CD4-positive, alpha-beta T cell treated with Interleukin-4 for 4 hours (primary cell): ENCODE measurements at places on chromosomes 7 and 10.
A peak's percentile ranks its signal among the peaks of the same experiment; 100 is the strongest.

- no peak for DNase-seq
Observed at GRCh38 chr7:141944811-141945210, 2.0 kb downstream of the CLEC5A start.

DNA sequence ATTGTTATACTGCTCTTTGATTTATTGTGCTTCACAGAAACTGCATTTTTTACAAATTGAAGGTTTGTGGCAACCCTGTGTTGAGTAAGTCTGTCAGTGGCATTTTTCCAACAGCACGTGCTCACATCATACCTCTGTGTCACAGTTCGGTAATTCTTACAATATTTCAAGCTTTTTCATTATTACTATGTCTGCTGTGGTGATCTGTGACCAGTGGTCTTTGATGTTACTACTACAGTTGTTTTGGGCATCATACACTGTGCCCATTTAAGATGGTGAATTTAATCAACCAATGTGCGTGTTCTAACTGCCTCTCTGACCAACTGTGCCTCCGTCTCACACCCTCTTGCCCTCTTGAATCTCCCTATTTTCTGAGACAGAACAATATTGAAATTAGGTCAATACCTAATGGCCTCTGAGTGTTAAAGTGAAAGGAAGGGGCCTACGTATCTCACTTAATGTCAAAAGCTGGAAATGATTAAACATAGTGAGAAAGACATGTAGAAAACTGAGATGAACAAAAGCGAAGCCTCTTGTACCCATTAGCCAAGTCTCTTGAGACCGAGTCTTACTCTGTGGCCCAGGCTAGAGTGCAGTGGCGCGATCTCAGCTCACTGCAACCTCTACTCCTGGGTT, 20.2 kb upstream of the ASL start:
- no peak for DNase-seq

DNA sequence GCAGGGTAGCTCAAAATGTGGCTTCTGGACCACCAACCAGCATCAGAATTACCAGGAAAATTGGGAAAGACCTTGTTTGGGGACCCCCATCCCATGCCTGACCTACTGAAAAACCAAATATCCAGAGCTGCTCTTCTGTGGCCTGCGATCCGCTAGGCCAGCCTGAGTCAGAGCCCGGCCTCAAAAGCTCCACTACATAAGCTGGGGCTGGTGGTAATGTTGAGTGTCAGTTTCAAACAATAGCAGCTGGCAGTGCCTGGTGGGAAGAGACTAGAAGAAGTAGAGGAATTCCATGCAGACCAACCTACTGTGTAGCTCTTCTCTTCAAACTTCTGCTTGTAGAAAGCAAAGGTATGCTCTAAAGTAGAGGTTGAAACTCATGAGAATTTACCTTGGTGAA, 52.0 kb downstream of the KLRG2 start:
- DNase-seq, result no peak

DNA sequence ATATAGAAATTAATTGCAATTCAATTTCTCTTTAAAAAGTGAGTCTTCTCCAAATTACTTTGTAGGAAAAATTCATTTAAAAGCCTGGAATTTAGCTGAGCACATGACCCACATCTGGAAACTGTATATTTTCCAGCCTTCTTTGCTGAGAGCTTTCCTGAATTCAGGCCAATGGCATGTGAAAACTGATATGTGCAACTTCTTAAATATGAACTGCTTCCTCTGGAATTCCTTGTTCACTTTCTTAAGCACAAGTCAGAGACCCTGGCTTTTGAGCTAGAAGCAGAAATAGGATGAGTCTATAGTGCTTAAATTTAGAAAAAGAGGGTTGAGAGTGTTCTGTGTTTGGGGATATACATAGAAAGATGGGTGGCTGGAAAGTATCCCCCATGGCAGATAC, 365.1 kb upstream of the MTPN start:
- no peak for DNase-seq

DNA sequence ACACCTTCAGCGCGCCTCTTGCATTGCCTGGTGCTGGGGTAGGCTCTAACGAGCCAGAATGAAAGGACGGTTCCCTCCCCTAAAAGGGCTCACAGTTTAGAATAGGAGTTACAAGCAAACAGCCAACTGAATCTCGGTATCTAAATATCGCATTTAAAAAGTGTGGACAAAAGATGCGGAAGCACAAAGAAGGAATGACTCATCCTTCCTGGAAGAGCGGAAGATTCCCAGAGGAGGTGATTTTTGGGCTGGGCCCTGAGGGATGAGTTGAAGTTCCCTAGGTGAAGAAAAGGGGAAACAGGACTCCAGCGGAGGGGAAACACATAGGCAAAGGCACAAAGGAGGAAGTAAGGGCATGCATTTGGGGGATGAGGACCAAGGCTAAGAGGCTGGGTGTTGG, 29.9 kb downstream of the SRRM3 start:
- no peak for DNase-seq

DNA sequence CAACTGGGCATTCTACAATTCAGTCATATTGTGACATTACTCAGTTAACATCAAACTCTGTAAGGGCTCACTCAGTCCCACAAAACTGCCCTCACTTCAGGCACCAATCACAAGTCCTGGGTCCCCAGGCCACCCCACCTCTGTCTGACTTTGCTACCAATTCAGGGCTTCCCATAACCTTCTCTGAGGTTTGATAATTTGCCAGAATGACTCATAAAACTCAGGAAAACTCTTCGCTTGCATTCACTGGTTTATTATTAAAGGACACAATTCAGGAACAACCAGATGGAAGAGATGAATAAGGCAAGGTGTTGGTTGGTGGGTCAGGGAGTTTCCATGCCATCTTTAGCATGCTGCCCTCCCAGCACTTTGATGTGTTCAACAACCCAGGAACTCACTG, 41.3 kb downstream of the AVL9 start:
- no peak for DNase-seq

GRCh38 chr7:50352282-50352681, 47.8 kb downstream of the IKZF1 start:
- DNase-seq, result peak; percentile 92

DNA sequence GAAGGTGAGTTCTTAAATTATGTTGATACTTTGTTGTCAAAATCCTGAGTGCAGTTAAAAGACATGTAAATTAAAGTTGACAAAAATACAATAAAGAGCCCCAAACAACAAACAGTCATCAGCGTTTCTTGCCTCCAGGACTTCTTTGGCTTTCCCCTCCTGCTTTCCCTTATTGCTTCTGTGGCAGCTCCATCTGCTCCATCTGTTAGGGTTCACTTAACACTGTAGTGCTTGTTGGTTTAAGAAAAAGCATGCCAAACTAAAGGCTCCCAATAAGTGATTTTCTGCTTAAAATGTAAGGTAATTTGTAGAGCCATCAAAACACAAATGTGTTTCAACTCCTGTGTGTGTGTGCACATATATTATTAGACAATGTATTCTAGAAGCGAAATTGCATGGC, 254.3 kb upstream of the GNAI1 start:
- DNase-seq, result no peak

DNA sequence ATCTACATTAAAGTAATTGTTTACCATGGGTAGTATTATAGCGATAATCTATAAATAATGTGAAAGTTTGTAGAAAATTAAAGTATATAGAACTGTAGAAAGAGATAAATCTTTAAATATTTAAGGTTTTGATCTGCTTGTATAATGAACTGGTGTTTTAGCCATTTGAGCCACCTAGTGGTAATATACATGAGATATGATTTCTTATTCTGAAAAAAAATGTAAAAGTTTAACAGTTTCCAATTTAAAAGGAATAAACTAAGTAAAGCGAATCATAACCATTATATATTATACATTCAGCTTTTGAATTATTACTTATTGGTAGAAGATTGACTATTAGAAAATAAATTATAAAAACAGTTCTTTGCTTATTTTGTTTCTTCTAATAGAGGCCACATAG, 91.2 kb downstream of the OTUD1 start:
- DNase-seq, result no peak

- DNase-seq, result no peak
Observed at GRCh38 chr10:60973086-60973485, 29.1 kb upstream of the RHOBTB1 start.

DNA sequence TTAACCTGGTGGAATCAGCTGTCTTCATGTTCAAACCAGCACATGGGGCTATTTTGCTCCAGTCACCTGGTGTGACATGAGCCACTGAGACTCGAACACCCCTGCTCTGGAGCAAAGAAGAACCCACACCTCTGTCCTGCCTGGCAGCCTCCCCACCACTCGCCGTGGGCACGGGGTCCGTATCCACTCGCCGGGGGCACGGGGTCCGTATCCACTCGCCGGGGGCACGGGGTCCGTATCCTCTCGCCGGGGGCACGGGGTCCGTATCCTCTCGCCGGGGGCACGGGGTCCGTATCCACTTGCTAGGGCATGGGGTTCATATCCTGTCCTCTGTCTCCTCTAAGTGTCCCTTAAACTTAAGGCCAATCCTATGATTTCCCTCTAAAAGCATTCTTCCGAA, 558.7 kb downstream of the PTPRN2 start:
- DNase-seq, result no peak

DNA sequence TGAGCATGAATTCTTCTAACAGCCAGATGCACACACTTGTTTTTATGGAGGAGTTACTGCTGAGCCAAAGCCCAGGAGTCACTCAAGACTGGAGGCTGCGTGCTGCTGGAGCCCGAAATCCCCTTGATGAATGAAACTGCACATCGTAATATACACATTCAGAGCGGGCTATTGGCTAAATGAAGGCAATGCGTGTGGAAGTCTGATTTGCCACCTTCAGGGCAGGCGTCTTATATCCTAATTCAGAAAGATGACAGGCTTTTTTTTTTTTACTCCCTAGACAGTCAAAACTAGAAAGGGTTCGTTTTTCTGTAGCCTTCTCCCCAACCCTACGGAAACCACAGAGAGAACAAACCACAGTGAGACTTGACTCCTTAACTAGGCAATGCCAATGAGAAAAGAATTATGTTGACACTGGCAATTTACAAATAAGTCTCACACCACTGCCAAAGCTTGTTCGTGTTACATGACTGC, 227.2 kb upstream of the KLF14 start:
- DNase-seq, result peak; percentile 89
